HAP-1 (cell line): ENCODE measurements at places on chromosomes 4 and X.

GRCh38 chr4:110188113-110188512, 10.3 kb downstream of the ELOVL6 start:
- no peak for DNase-seq

GRCh38 chr4:88592600-88593448, 544 bp downstream of the HERC3 start:
- DNase-seq, result peak; percentile 77

- DNase-seq, result no peak
Observed at GRCh38 chr4:166903408-166903807, 330.9 kb downstream of the SPOCK3 start.

GRCh38 chrX:71215338-71215912, 7.6 kb upstream of the GJB1 start:
- DNase-seq, result no peak

DNA sequence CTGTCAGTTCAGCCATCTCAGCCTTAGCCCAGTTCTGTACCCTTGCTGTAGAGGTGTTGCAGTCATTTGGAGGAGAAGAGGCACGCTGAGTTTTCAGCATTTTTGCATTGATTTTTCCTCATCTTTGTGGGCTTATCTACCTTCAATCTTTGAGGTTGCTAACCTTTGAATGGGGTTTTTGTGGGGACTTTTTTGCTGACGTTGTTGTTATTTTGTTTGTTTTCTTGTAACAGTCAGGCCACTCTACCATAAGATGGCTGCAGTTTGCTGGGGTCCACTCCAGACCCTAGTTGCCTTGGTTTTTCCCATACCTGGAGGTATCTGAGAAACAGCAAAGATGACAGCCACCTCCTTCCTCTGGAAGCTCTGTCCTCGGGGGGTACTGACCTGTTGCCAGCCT, 22.8 kb upstream of the TMEM271 start:
- no peak for DNase-seq

GRCh38 chrX:49844611-49845010, 15.5 kb downstream of the PAGE4 start:
- DNase-seq, result no peak

- no peak for DNase-seq
Observed at GRCh38 chr4:105162123-105162796, 15.6 kb downstream of the TET2 start.

- peak; percentile 89 for DNase-seq
Observed at GRCh38 chrX:12488220-12488619, 303.0 kb upstream of the PRPS2 start.

GRCh38 chr4:158995040-158995439, 107.8 kb upstream of the RAPGEF2 start:
- no peak for DNase-seq

- peak; percentile 87 for DNase-seq
Observed at GRCh38 chr4:83361416-83362103, 26.9 kb upstream of the HPSE start.

- DNase-seq, result no peak
Observed at GRCh38 chr4:149785696-149786431, 29.8 kb downstream of the IQCM start.

GRCh38 chr4:138035781-138036258, 206.3 kb downstream of the SLC7A11 start:
- peak; percentile 62 for DNase-seq

DNA sequence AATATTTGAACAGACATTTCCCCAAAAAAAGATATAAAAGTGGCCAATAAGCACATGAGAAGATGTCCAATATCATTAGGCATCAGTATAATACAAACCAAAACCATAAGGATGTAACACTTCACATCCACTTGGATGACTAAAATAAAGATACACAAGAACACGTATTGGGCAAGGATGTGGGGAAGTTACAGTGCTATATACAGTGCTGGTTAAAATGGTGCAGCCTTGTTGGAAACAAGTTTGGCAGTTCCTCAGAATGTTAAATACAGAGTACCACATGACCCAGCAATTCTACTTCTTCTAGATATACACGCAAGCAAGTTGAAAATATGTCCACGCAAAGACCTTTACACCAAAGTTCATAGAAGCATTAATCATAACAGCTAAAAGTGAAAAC, 58.9 kb downstream of the HAUS3 start:
- no peak for DNase-seq

DNA sequence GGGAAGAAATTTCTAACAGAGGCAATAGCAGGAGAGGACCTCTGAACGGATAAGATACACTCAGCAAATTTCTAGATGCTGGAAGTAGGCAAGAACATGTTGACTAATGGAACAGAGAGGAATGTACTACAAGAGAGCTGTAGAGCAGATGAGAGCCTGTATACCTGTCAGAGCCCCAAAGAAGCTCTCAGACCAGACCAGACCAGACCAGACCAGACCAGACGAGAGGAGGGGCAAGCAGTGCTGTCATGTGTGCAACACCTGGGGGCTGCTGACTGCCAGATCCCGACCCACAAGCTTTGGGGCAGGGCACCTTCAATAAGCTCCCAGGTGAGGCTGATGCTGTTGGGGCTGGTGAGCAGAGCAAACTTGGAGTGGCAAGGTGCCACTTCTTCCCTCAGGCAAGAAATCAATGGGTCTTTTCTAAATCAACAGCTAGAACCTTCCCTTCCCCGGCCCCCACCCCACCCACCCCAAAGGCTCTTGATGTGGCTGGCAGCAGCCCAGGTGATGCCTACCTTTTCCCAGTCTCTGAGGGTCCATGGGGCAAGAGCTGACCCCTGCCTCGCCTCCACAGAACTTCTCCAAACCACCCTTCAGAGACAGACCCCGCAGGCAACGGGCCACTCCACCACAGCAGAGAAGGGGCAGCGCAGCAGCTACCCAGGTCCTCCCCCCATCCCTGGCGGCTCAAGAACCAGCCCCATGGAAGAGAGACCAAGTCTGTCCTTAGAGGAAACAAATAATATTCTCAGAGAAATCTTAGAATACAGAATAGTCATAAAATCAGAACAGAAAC, 32.7 kb downstream of the MECP2 start:
- no peak for DNase-seq

GRCh38 chrX:13386636-13387035, 66.8 kb upstream of the ATXN3L start:
- no peak for DNase-seq

DNA sequence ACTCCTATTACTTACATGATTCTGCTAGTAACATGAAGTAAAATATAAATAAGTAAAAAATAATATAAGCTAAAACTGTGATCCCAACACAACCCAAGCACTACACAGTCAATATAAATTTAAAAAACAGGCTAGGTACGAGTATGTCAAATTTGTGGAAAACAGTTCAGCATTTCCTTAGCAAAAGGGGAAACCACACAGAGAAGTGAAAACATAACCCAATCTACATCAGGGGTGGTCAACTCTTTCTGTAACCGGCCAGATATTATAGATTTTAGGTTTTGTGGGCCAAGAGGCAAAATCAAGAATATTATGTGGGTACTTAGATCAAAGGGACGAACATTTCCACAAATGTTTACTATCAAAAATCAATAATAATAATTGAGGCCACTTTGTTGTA, 70.1 kb downstream of the CHST7 start:
- no peak for DNase-seq

DNA sequence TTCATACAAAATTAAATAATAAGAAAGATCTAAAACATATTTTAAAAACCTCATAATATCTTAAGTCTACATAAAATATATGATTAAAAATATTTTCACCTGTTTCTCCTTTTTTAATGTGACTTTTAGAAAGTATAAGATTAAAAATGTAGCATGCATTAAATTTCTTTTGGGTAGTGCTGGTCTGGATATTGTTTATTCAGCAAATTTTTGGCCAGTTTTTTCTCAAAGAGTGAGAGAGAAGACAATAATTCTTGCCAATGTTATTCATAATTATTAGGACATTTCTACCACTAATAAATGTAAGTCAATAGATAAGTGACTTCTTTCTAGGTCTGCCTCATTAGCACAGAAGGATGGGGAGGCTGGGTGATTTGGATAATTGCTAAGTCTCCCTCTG, 14.1 kb downstream of the MAGEB1 start:
- DNase-seq, result no peak

DNA sequence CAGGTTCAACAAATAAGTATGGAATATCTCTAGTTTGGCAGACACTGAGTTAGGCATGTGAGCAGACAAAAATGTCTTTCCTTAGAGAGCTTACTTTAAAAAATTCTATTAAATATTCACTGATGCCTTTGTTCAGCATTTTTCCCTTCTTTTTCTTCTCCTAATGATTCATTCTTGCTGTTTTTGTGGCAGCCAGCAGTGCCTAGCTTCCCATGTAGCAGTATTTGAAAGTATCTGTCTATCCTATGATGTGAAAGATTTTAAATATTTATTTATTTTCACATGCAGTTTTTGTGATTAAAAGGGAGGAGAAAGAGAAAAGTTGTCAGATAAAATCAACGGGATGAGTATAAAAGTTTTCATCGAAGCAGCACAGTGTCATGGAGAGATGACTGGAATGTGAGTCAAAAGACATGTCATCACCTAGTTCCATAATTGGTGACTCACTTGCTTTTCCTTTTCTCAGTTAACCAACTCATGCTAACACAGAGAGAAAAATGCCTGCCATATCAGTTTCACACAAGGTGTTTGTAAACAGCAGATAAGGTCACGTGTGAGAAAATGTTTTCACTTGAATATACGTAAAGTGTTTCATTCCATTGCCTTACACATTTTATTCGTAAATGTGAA, 69.8 kb downstream of the BMPR1B start:
- DNase-seq, result no peak

GRCh38 chrX:153409414-153410101, 1.7 kb upstream of the ZFP92 start:
- no peak for DNase-seq

DNA sequence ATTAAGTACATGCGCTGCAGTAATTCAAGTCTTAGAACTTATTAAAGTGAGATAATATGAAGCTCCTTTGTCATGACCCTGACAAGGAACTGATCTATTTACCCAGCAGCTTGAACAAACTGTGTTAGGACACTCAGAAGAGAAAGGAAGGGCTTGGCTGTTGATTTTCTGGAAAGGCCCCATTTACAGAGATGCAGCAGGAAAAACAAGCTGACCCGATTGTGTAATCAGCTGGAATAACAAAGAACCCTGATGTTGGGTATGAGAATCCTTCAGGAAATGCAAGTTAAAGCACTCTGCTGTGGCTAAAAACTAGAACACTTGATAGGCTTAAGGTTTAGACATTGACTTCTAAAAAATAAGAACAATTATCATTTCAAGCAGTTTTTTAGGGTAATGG, 64.8 kb downstream of the TBC1D9 start:
- DNase-seq, result peak; percentile 24

GRCh38 chr4:77376788-77377460, 219.9 kb downstream of the CCNG2 start:
- no peak for DNase-seq

DNA sequence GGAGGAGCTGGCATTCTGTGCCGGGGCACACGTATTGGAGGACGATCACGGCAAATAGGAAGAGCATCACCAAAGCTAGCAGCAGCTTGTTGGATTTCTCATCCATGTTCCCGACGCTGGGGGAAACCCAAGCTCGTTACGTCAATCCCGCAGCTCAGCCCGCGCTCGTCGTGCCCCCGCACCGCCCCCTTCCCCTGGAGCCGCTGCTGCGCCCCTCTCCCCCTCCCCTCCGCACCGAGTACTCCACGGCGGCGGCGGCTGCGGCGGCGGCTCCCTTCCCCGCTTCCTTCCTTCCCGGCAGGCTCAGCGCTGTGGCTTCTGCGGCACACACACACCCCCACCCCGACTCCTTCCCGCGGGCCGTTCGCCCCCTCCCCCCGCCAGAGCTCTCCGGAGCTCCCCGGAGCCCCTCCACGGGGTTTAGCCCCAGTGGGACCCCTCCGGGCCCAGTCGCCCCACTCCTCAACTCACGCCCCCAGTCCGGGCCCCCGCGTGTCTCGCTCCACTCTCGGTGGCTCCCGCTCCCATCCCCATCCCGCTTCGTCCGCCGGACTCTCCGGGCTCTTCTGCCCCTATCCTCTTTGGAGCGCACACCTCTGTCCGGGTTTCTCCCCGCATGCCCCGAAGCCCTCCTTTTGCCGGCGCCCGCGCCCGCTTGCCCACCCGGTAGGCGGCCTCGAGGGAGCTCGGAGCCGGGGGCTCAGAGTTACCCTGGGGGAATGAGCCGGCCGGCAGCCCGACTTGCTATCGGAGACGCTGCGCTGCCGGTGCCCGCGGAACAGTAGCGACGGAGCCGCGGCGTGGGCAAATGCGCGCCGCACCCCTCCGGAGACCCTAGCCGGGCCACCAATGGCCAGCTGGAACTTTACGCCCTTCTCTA, 978 bp downstream of the HS6ST2 start:
- peak; percentile 85 for DNase-seq

- peak; percentile 47 for DNase-seq
Observed at GRCh38 chr4:4872314-4872903, 12.9 kb downstream of the MSX1 start.

DNA sequence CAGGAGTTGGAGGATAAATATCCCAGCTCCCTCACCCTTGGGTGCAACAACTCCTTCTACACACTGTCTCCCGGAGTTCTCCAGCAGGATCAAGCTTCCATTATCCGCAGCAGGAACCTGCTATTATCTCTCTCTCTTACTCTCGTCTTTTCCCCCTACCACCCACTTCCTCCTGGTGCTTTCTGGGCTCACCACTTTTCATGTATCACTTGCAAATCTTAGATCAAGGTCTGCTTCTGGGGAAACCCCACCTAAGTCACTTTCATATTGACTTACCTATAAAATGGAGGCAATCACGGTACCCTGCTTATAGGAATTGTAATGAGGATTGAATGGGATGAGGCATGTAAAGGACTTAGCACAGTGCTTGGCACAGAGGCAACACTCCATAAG, 589.5 kb downstream of the BCOR start:
- no peak for DNase-seq

- DNase-seq, result no peak
Observed at GRCh38 chrX:43870758-43871419, 11.4 kb downstream of the MAOB start.

DNA sequence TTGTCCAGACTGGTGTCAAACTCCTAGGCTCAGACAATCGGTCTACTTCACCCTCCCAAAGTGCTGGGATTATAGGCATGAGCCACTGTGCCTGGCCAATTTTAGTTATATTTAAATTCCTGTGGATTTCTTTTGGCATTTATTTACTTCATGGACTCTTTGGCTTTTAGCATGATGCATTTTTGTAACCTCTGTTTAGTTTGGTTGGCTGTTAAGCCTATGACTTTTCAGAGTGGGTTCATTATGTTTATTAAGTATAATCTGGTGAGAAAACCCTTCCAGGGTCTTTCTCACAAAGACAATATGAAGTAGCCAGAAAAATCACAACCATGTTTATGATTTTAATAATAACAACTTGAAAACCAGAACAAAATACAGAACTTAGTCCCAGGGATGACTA, 49.4 kb downstream of the USP38 start:
- DNase-seq, result no peak

DNA sequence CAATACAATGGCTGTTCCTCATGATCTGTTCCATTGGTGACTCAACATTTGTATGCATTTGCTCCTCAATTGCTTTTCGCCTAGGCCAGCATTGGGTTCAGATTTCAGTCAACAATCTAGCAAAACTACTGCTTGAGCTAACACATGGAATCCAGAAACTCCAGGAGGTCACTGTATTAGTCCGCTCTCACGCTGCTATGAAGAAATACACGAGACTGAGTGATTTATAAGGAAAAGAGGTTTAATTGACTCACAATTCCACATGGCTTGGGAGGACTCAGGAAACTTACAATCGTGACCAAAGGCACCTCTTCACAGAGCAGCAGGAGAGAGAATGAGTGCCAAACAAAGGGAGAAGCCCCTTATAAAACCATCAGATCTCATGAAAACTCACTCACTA, 67.1 kb downstream of the RXFP1 start:
- DNase-seq, result no peak

- DNase-seq, result peak; percentile 99
Observed at GRCh38 chr4:94577136-94577535, 125.4 kb downstream of the PDLIM5 start.

GRCh38 chrX:118499295-118499694, 3.7 kb downstream of the DOCK11 start:
- no peak for DNase-seq
